ENCODE measurements at places on chromosomes 2 and 18.

DNA sequence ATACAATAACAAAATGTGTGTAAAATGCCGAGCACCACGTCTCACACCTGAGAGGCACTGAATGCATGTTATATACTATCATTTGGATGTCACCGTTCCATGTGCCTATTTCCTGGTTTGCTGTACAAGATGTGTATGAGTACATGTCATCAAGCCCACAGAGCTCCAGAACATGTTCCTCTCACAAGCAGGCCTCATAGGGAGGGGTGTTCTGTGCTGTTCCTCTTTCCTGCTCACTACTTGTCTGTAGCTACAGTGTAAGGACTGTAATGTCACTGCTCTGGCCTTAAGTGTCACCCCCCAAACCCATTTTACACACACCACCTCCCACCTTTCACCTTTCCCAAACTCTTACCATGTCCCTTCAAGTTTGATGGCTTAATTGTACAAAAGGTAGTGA lies 1.8 kb downstream of the AFF3 start:
- no peak for DNase-seq

- peak; percentile 18 for DNase-seq
Observed at GRCh38 chr2:24490181-24490689, 819 bp upstream of the NCOA1 start.

- no peak for DNase-seq
Observed at GRCh38 chr2:233010569-233011267, 2.3 kb downstream of the NGEF start.

DNA sequence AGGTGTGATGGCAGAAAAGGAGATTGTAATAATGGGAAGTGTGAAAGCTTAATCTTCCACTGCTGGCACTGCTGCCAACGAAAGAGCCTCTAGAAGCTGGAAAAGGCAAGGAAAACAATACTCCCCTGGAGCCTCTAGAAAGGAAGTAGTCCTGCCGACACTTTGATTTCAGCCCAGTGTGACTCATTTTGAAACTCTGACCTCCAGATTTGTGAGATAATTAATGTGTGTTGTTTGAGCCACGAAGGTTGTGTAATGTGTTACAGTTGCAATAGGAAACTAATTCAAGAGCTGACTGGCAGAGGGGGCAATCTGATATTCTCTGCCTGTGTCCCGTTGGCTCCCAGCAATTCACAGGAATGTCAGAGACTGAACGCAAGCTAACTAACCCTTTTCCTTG lies 219.2 kb upstream of the UBE2E3 start:
- no peak for DNase-seq

GRCh38 chr2:215437614-215438013 lies 1.7 kb upstream of the FN1 start:
- DNase-seq: no peak

- DNase-seq: no peak
Observed at GRCh38 chr18:75211002-75211621, 515 bp downstream of the TSHZ1 start.

GRCh38 chr2:171592036-171592555 lies 69.8 kb downstream of the CYBRD1 start:
- no peak for DNase-seq

DNA sequence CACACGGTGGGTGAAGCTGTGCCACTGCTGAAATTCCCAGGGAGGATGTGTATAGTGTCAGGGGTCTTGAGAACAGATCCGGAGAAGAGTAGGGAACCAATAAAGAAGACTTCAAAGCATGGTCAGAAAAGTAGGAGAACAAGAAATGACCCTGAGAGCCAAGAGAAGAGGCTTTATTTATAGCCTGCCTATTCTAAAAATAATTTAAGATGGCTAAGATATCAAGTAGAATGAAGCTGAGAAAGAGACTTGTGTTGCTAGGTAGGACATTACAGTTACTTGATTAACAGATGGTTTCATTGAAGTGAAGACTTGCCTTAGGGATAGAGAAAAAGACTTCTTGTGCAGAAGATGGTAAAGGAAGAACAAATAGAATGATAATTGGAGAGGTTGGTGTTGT lies 43.7 kb downstream of the GALNT1 start:
- DNase-seq: no peak

- DNase-seq: peak; percentile 18
Observed at GRCh38 chr2:72993147-72993932, 76.0 kb downstream of the EMX1 start.

DNA sequence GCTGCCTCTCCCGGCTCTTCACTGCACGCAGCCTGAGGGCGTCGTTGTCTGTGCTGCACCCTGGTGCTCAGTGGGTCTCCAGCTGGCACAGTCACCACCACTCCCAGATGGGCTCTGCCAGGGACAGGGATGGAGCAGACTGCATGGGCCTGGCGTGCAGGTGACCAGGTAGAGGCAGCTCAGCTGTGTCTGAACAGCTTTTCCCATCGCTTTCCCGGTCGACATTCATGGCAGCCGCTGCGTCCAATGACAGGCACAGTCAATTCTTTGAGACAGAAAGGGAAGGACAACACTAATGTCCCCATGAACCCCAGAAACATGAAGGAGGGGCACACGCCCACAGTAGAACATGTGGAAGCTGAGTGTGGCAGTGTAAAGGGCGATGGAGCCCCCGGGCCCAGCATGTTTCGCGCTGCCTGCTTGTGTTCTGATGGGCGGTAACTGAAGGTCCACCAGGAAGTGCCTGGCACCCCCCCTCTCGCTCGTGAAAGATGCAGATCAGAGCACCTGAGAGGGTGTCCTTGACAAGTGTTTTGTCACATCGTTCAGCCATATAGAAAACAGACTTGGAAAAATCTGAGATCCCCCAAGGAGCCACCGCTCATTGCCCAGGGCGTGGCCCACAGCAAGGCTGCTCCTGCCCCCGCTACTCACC lies 122.4 kb downstream of the NFATC1 start:
- no peak for DNase-seq

GRCh38 chr18:57150828-57151227 lies 3.9 kb downstream of the BOD1L2 start:
- no peak for DNase-seq

DNA sequence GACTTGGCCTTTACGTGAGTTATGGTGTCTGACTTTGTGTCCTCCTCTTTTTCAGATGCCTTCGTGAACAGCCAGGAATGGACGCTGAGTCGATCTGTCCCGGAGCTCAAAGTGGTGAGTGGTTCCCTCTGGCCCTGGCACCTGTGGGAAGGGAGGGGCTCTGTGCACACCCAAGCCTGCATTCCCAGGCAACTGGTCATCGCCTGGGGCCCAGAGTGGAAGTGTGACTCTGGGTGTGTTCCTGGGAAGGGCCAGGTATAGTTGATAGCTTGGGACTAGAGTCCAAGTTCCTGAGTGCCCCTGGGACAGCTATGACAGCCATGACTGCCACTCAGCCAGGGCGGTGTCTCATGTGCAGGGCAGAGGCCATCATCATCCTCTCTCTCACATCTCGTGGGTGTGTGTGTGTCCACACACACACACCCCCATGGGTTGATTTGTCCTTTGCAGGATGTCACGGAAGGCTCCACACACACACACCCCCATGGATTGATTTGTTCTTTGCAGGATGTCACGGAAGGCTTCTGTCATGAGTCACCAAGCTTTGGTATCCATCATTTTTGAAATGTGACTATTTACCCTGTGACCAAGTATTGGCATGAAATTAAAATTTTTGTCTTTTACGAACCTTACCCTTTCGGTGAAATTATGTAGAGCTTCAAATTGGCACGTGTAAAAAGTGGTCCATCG lies 215.4 kb downstream of the AGAP1 start:
- DNase-seq: no peak

- no peak for DNase-seq
Observed at GRCh38 chr2:150931451-150931850, 330.2 kb downstream of the RBM43 start.

DNA sequence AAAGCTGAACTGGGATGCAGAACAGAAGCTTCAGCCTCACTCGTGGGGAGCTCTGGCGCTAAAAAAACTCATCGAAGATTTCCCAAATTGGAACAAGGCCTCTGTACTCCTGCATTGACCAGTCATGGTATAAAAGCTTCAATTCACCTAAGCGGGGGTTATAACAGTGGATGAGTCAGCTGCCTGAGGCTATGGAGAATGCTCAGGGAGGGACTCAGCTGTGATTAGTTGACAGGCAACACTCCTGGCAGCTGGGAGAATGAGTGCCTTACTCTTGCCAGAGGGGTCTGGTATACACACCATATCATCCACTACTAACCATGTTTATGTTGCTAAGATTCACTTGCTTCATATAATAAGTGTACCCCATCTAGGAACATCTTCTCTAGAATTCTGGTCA lies 350.6 kb upstream of the VRK2 start:
- no peak for DNase-seq

- DNase-seq: peak; percentile 70
Observed at GRCh38 chr2:84906108-84906899, 848 bp downstream of the TMSB10 start.

DNA sequence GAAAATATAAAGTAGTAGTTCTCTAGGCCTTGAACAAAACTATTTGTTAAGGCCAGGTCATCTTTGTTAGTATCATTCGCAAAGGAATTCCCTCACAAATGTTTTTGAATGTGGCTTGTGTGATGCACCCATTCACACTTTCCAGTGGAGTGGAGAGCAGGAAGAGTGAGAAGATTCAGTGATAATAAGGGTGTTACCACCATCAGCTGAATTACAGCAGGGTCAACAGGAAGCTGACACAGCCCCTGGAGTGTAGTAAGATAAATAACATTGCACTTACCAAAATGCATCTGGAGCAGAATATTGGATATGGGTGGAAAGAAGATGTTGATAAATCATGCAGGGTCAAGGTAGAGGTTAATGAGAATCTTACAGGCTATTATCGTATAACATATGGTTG lies 231.0 kb downstream of the DSC3 start:
- no peak for DNase-seq

- peak; percentile 28 for DNase-seq
Observed at GRCh38 chr2:110678457-110679336, 834 bp upstream of the BUB1 start.

- DNase-seq: peak; percentile 31
Observed at GRCh38 chr18:8367217-8367988, 241.8 kb upstream of the RAB12 start.

DNA sequence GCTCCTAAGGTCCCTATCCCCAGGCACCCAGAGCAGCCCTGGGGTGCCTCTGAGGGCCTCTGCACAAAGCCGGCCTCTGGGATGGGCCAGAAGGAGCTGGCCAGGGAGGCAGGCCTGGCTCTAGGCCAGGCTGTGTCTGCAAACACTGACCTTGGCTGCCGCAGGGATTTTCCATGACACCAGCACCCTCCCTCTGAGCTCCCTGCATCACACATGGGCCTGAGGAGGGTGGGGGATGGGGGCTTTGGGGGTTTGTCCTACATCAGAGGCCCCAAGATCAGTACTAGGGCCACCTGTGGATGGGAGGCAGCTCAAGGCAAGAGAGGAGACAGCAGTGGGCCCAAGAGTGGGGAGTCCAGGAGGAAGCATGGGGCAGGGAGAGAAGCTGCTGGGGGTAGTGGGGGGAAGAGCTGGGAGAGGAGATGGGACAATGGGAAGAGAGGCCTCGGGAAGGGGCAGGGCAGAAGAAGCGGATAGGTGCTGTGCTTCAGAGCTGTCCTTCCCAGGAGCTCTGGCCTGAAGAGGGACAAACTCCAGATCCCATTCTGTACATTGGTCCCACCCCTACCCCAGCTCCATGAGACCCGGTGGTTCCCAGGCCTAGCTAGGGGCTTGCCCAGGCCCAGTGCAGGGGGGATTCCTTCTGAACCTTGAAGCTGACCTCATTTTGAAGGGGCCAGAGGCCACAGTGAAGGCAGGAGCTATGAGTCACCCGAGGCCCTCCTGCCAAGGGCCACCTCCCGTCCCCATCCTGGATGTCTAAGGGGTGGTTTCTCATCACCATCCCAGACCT lies 28.0 kb downstream of the KCNK3 start:
- no peak for DNase-seq

- DNase-seq: no peak
Observed at GRCh38 chr2:201628545-201628944, 14.8 kb downstream of the TMEM237 start.

DNA sequence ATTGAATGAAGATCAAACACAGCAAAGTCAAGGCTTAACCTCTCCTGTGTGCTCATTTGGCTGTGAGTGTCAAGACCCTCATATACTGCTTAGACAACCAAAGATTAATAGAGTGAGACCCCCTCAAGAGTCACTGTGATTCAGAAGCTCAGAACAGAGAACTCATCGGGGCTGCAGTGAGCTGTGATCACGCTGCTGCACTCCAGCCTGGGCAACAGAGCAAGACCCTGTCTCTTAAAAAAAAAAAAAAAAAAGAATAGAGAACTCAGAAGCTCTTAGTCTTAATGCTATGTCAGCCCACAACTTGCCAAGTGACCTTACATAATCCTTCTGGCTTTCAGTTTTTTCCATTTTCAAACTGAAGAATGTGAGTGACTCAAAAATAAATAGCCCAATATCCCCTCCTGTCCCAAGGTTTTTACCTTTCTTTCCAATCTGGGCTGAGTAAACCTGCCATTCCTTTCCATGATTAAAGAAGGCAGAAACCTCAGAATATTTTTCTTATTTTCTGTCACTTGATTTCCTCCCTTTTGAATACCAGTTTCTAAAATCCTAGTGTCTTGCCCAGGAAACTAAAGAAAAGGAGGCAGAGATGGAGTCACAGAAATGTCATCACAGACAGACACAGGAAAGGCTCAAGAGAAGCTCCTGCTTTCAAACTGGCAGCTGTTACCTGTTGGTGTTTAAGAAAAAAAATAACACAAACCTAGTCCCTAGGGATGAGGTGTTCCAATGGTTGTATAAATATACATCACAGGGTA lies 102.4 kb downstream of the CACNB4 start:
- no peak for DNase-seq

- DNase-seq: no peak
Observed at GRCh38 chr2:120626566-120626965, 109.1 kb upstream of the GLI2 start.

GRCh38 chr2:220129391-220129790 lies 502.0 kb downstream of the SLC4A3 start:
- DNase-seq: no peak

DNA sequence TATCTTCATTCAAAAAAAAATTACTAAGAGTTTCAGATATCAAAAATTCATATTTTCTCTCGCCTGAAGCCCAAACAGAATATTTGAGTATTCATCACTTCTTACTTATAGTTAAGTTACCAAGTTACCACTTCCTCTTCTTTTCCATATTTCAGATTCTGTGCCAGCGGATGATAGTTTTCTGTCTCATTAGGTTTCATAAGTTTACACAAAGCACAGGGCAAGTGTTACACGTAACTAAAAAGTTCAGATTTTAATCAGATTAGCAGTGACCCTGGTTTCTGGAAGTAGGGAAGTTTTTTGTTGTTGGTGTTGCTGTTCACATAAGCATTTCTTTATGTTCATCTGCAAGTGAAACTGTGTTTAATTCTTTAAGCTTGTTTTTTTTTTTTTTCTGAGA lies 10.2 kb downstream of the AFTPH start:
- no peak for DNase-seq

- DNase-seq: peak; percentile 42
Observed at GRCh38 chr2:221572821-221573429, 821 bp upstream of the EPHA4 start.

- DNase-seq: no peak
Observed at GRCh38 chr18:57715671-57716070, 87.4 kb downstream of the ATP8B1 start.

GRCh38 chr2:205965707-205966106 lies 120.3 kb downstream of the INO80D start:
- DNase-seq: no peak

- no peak for DNase-seq
Observed at GRCh38 chr2:240822280-240822847, 2.3 kb upstream of the KIF1A start.

All from stimulated activated CD4-positive, alpha-beta T cell treated with anti-CD3 and anti-CD28 coated beads, Interleukin-2, amount 100 ng/mL, for 24 hours (primary cell).